ENCODE measurements at places on chromosomes 3 and 15.
A peak's percentile ranks its signal among the peaks of the same experiment; 100 is the strongest.

DNA sequence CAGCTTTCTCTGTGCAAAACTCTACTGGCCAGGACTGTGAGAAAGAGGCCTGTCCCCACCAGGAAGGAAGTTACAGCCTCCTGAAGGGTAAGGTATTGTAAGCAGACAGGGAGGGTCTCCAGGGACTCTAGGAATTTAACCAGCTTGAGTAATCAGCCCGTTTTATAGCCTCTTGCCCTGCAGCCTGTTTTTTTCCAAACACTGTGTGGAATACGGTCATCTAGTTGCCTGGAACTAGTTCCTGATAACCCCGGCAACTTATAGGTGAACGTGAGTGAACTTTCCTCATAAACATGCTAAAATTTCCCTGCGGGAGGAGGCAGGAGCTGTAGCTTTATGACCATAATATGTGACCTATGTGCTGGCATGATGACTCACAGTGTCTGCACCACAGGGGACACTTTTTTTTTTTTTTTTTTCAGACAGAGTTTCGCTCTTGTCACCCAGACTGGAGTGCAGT lies 60.1 kb upstream of the DAZL start:
- no peak for DNase-seq

- DNase-seq: no peak
Observed at GRCh38 chr3:153885359-153885758, 235.8 kb upstream of the ARHGEF26 start.

GRCh38 chr3:94115482-94115881 lies 52.6 kb downstream of the NSUN3 start:
- DNase-seq: peak; percentile 81

DNA sequence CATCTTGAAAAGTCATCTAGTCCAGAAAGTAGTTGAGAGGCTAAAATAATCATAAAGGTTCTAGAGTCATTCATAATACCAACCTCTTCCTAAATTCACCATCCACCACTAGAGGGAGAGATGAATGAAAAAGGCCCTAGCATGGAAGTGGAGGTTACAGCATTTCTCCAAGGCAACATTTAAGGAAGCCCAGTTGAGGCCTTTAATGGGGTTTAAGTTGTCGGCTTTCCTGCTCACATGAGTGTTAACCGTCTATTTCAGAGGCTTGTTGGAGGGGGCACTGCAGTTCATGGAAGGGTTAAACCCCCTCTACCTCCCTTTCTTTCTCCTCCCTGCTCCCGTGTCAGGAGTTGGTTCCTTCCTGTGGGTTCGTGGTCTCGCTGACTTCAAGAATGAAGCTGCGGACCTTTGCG lies 3.8 kb upstream of the SLCO3A1 start:
- peak; percentile 34 for DNase-seq

DNA sequence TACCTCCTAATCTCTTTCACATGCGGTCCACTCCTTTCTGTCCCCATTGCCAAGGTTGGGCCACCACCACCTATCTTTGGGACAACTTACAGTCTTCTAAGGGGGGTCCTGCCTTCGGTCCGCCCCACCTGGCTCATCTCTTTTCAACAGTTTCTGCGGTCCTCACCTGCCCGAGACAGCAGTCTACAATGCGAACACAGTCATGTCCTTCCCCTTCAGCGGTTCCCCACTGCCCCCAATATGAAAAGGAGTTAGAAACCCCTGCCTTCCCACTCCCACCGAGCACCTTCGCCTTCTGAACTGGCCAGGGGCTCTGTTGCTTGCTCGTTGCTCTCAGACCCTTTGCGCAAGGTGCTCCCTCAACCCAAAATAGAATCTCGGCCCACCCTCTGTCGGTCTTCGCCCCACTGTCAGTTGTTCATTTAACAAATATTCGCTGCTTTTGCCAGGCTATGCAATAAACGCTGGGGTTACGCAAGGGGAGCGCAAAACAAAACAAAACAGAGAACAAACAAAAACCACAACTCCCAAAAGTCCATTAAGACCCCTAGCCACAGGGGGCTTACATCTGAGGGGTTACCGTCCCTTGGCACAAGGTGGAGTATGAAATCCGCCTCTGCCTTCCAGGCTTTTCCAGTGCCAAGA lies 611 bp upstream of the FANCI start:
- DNase-seq: no peak

- no peak for DNase-seq
Observed at GRCh38 chr15:83064859-83065258, 2.2 kb downstream of the BTBD1 start.

DNA sequence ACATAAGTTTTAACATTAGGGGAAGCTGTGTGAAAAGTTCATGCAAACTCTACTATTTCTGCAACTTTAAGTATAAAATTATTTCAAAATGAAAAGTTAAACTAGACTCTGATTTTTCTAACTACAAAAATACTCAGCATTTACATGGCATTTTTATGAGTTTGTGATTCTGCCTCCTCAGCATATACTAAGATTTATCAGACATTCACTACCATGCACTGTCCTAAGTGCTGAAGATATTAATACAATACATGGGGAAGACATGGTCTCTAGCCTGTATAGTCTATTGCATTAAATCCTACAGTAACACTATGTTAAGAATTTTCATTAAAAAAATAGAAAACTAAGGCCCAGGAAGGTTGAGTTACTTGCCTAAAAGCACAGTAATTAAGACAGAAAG lies 80.7 kb downstream of the ZNF148 start:
- DNase-seq: no peak

GRCh38 chr15:100730655-100731266 lies 128.4 kb downstream of the ASB7 start:
- DNase-seq: no peak

GRCh38 chr15:26879706-26880105 lies 12.8 kb downstream of the GABRA5 start:
- no peak for DNase-seq

- no peak for DNase-seq
Observed at GRCh38 chr3:155022896-155023295, 57.2 kb upstream of the MME start.
